ENCODE measurements at places on chromosomes 6 and 20. TPM values are rescaled to one million over a fixed set of nuclear protein-coding genes. Genes with fewer than 3 reads are reported as not detected.

Gene MCM8
- 18.2 TPM for total RNA-seq

Gene METTL24
- 3.5 TPM for total RNA-seq

Gene HDGFL1
- total RNA-seq: not detected

DNA sequence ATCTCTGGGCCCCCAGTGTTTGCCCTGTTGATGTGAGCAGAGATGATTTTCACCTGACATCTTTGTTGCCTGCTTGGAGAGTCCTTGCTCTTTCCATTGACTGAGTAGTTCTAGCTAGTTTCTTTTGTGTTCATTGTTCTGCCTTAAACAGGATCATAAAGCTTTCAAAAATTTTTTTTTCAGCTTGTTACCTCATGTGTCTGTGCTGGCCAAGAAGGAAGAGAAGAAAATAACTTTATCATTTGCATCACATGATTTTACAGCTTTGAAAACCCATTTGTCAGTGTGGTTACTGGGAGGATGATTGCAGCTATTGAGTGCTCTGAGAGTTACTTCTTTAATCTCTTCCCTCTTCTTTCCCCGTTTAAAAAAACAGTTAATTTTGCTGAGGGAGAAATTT, 16.0 kb downstream of the FOXO3 start:
- DNase-seq: no peak
